ENCODE measurements at places on chromosomes 2 and 18. TPM values are rescaled to one million over a fixed set of nuclear protein-coding genes. Genes with fewer than 3 reads are reported as not detected.

MPP4 gene
- polyA plus RNA-seq, result 0.17 TPM

SMCHD1 gene
- 60.9 TPM for polyA plus RNA-seq

DNA sequence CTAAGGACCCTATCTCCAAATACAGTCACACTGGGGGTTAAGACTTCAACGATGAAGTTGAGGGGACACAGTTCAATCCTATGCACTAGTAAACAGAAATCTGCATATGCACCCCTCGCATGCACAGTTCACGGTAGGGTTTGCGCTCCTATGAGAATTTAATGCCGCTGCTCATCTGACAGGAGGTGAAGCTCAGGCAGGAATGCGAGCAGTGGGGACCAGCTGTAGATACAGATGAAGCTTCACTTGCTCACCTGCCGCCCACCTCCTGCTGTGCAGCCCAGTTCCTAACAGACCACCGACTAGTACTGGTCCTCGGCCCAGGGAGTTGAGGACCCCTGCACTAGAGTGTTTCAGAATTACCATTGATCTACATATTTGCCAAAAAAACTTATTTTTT lies 40.0 kb upstream of the FAHD2A start:
- DNase-seq, result no peak

DNA sequence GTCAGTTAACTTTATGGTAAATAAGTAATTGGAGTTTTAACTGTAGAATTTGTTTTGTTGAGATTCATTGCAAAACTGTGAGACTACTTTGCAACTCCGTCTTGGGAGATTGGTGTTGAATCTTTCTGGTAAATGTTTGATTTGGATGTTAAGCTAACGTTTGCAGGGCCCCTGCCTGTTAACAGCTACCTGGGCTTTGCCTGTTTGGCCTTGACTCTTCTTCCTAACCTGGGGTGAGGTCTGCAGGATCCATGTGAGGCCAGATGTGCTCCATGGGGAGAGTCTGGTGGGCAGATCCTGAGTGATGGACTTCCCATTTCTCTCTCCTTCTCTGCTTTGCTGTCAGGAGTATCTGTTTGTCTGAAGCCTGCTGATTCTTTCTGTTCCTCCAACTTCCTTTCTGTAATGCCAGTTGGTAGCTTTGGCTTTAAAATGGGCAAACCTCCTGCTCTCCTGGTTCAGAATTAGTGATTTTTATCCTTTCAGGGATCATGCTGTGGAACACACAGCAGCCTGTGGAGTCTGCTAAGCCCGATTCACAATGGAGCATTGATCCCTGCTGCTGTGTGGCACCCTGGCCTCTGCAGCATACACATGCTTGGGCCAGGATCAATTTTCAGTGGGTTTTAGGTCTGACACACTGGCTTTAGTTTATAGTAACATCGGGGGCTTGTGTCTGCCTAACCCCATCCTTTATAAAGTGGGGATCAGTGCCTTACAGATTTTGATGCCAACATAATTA lies 36.3 kb downstream of the PTPRM start:
- DNase-seq, result no peak

- DNase-seq, result no peak
These were observed 1.7 kb downstream of the EN1 start for GRCh38 chr2:118845522-118846441.

DNA sequence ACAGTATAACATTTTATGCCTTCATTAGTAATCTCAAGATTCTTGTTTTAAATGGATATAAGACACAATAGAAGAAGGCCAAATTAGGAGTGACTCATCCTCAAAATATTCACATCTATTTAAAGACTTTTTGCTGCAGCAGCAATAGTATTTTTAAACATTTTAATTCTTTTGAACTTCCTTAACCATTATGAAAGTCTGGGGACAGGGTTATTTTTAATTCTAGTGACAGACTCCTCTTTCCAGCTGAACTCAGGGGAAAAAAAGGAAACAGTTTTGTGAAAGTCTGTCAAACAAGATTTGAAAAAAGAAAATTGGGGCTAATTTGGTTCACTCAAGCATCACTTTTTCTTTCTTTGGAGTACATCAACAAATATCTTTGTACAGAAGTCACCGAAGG lies 541.8 kb downstream of the NUP35 start:
- DNase-seq, result no peak

Data from right renal pelvis (tissue), 4 donors.